Femur (tissue), 1 donor: ENCODE measurements at places on chromosomes 2 and 18.
A peak's percentile ranks its signal among the peaks of the same experiment; 100 is the strongest.

GRCh38 chr2:241636182-241637017 is 558 bp downstream of the THAP4 start:
- DNase-seq = peak; percentile 42

DNA sequence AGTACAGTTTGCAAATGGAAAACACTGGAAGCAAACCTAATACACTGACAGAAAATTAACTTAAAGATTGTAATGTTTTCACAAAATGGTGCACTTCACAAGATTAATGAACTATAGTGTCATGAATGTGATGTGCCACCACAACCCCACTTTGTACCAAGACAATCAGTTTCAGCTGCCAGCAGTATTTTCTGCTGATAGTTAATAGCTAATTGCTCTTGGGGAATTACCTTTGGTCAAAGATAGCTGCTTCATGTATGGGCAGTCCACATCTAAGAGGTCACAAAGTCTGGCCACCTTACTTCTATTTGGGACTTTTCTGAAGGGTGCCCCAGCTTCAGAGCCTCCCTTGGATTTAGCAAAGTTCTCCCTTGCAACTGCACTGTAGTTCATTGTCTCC is 254.0 kb downstream of the CALCRL start:
- no peak for DNase-seq

GRCh38 chr2:184847331-184847730 is 249.0 kb downstream of the ZNF804A start:
- DNase-seq = no peak

DNA sequence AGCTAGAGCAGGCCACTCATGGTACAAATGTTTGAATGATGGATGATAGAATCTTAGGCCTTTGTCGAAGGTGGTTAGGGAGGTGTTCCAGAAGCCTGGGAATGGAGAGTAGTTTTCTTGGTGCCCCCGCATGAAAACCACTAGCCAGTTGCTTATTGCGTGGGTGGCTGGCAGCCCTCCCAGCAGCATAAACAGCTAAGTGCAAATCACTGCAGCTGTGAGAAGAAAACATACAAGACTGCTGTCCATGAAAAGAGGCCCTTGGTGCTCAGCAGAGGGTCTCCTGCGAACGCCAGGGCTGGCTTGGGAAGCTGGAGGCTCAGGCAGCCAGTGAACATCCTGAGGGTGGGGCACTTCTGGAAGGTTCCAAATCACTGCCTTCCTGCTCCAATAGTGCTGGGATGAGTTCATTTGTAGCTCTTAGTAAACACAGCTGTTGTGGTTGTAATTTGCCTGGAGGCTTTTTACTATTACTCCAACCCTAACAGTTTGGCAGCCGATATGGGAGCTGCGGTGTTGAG is 118.8 kb downstream of the MGAT5 start:
- DNase-seq = peak; percentile 87

- no peak for DNase-seq
Measured at GRCh38 chr2:119440501-119440870, 8.8 kb downstream of the TMEM37 start.

- no peak for DNase-seq
Measured at GRCh38 chr2:39488450-39488849, 51.4 kb upstream of the MAP4K3 start.
